ENCODE measurements at places on chromosomes 12 and 14.
A peak's percentile ranks its signal among the peaks of the same experiment; 100 is the strongest.

DNA sequence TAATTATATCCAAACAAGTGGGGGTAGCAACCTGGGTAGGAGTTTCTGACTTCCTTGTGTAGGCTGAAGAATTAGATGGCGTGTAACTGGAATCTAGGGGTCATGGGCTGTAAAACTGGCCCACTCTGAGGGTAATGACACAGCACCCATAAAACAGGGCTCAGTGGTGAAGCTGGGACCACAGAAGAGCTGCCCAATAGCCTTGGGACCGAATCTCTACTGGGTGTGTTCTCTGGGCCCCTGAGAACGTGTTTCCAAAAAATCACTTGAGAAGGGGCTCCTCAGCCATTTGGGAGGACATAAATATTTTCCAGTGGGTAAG, 3.7 kb downstream of the RNASE8 start:
- ATAC-seq = no peak

DNA sequence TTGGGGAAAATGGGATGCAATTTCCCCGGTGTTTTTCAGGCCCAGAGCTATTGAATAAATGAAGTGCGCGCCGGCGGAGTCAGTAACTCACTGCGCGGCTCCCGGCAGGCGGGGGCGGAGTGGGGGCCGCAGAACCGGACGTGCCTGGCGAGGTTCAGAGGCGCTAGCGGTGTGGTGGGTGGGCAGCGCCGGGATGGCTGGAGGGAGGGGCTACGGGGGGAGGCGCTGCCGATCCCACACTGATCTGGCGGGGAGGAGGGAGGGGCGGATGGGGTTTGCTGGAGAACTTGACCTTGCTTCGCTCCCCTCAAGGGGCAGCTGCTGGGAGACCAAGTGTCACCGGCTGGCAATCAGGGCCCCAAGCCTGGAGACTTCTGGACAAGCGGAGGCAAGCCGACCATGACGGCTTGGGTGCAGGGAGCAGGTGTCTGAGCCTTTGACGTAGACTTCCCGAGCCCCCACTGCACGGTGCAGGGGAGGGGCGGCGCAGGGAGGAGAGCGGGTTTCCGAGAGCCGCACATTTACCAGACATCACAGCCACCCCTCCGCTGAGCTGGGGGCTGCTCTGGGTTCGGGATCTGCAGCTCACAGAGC, 174.1 kb upstream of the RTL1 start:
- ATAC-seq = no peak

- ATAC-seq = peak; percentile 74
Observed at GRCh38 chr12:113184098-113184899, 979 bp downstream of the DDX54 start.

- no peak for ATAC-seq
Observed at GRCh38 chr14:22311636-22312035, 277.4 kb downstream of the DAD1 start.

- no peak for ATAC-seq
Observed at GRCh38 chr14:22036541-22037239, 363.1 kb upstream of the OR4E1 start.

DNA sequence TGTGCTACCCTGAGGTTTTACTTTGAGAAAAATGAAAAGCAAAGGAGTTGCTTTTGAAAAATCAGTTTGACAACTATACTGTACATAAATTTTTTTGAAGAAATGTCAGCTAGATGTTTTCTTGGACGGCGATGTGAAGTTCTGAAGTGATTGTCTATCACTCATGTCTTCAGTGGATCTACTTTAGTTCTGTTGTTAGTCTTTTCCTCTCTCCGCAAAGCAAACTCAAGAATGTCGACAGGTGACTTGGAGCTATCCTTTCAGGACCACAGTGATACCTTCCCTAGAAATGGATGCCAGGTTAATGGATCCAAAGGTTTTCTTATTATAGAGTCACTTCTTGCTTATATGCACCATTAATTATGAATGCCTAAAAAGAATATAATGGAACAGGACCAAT, 1.2 kb downstream of the PTPRO start:
- ATAC-seq = no peak

GRCh38 chr14:74763803-74764531, 851 bp downstream of the YLPM1 start:
- ATAC-seq = no peak

DNA sequence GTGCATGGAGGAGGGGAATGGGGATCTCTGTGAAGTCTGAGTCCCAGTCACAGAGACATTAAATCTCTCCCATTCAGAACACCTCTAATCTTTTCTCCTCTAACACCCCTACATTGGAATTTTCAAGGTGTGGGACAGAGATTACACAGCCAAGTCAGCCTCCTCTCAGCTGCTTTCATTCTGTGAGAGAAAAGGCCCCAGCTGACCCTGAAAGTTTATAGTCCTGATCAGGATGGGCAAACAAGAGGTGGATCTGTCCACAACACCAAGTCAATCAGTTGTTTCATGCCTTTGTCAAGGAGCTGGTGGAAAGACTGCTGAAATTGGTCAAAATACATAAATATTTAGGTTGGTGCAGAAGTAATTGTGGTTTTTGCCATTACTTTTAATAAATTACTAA, 218.9 kb downstream of the SEC23A start:
- no peak for ATAC-seq

GRCh38 chr12:53265783-53266182, 2.3 kb upstream of the ESPL1 start:
- no peak for ATAC-seq

- ATAC-seq = no peak
Observed at GRCh38 chr12:19171731-19172130, 42.2 kb downstream of the PLEKHA5 start.

- ATAC-seq = peak; percentile 9
Observed at GRCh38 chr12:96401076-96401871, 1.0 kb upstream of the CDK17 start.

- ATAC-seq = no peak
Observed at GRCh38 chr12:93911396-93911795, 234.2 kb downstream of the CRADD start.

DNA sequence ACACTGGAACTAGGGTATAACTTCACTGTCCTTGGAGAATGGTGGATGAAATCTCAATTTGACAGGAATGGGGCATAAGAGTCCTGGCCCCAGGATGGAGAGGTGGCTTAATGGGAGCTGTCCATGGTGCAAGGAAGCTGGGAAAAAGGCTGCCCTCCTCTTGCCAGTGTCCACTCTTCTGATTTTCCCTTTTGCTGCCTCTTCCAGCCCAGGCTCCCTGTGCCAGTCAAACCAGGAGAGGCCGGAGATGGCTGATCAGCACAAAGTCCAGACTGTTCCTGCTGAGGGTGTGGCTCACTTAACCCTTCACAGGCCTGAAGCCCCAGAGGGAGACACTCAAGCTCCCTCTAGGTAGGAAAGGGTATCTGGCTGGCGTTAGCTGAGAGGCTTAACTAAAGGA, at the start of gene MYO1A:
Gene MYO1A (minus strand): TSS at position 240 of the 400 bp plus-strand sequence. CDS start 1,806 bp downstream, outside the sequence.
- no peak for ATAC-seq

DNA sequence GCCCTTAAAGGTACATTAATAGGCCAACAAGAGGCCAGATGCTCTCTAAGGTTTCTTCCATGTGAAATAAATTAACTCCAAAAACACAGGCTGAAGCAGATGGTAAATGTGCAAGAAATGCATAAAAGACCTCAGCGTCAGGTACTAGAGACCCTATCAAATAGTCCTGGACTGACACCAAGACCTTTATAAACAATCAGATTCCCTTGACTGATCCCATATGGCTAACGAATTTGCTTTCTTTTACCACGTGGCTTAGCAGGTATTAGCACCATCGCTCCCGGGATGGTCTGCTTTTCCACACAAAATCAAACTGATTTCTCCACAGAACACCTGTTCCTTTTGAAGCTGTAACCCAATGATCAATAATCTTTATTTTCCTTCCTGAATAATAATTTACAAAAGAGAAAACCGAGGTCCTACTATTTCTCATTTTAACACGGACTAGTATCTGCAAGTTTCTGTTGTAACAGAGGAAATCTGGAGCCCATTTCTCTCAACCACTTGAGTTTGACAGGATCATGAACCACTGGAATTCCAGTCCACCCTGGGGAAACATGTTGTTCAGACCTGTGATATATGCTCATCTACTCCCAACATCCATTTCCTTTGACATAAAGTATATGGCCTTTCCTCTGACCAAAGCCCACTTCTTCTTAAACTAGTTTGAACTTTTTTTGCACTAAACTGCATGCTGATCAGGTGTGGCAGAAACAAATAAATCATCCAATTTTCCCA, 48.2 kb upstream of the DAAM1 start:
- no peak for ATAC-seq

DNA sequence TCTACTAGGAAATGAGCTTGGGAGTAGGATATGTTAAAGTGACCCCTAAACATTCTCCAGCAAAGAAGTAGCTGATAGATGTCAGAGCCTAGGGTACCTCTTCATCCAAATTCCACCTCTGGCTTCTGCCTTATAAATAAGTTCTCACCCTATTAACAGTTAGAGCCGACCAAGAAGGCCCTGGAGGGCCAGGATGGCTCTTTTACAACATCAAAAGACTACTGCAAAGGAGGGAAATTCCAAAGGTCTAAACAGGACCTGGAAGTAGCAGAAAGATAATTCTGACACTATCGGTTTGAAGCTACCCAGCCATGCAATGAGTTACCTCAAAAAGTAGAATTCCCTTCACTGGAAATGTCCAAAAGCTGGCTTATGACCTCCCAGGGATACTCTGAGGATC, 90.0 kb downstream of the PPM1H start:
- no peak for ATAC-seq

DNA sequence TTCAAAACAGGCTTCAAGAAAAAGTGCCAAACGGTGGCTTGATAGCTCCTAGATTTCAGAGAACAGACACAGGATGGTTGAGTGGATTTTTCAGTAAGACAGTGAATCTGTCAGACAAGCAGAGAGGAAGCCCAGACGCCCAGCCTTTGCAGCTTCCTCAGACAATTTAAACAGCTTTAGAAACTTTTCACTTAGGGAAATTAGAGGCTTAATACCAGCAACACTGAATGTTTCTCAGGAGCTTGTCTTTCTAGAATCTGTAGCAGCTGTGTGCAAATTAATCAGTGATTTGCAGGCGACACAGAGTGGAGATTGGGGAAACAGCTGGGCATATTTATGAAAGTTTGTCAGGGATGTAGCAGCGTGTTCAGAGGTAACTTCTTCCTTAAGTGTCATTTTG, 362.1 kb downstream of the GALC start:
- ATAC-seq = no peak

GRCh38 chr12:84875241-84875640, 37.4 kb downstream of the SLC6A15 start:
- no peak for ATAC-seq

DNA sequence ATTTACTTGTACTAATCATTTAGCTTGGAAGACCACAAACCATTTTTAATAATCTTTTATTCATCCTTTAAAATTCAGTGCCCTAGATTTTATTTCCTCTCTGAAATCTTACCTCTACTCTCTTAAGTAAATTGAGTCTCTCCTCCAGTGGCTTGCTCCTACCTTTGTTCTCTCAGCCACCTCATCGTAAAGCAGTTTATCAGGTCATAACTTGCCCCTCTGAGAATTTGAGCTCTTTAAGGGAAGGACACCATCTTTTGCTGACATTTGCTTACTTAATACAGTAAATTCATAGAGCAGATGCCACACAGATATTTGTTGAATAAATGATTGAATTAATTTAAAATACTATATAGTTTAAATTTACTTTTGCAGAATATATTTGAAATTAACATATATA, 794.3 kb downstream of the C12orf50 start:
- no peak for ATAC-seq

DNA sequence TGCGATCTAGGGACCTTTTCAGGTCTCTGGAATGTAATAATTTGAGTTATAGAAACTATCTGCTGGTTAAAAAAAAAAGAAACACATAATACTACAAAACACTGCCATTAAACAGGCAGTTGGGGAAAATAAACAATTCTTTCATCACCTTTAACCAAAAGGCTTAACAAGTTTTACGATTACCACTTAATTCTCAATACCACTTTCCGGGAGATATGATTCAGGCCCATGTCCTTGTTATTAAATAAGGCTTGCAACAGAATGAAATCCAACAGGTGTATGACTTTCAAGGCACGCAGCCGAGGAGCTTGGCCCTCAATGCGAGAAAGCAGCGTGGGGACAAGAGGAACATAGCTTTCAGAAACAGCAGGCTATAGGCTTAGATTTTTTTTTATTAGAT, 5.6 kb upstream of the GLRX5 start:
- ATAC-seq = no peak

DNA sequence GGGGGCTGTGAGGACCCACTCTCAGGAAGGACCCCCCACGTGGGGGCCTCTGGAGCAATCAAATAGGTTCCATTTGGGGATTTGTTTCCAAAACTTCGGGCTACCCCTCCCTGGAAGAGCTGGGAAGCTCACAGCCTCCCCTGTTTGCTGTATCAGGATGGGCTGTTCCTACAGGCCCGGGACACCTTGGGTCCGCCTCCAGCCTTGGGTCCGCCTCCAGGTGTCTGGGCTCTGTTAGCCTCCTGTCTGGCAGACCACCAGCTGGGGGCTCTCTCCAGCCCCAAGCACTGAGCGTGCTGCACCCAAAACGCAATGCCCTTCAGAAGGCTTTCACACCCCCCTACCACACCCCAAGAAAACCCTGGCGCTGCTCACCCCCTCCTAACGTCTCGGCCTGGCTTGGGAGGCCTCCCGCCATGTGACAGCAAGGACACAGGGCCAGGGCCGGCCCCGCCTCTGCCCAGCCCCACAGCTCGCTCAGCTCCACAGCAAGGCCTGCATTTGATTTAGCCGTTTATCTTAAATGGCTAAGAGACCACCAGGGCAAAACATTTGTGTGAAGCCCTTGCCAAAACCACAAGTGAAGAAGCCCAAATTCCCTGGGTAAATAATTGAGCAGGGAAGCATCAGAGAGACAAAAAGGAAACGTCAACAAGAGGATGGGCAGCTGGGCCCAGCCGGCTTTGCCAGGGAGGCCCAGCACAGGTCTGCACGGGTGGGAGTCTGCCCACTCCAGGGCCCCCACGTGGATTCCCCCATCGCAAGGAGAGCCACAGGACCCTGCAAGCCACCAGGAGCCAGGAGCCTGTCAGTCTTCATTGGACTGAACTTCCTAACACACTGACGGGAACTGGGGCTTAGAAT, 39.9 kb downstream of the BCL11B start:
- no peak for ATAC-seq

GRCh38 chr12:4153343-4153892, 120.1 kb upstream of the CCND2 start:
- peak; percentile 74 for ATAC-seq

GRCh38 chr12:49881415-49882247, 22.1 kb downstream of the FAIM2 start:
- ATAC-seq = no peak

- no peak for ATAC-seq
Observed at GRCh38 chr14:70801836-70802235, 7.5 kb downstream of the MAP3K9 start.

GRCh38 chr12:11178250-11178649, 7.3 kb downstream of the SMIM10L1 start:
- no peak for ATAC-seq

- ATAC-seq = no peak
Observed at GRCh38 chr14:28773861-28774691, 7.5 kb downstream of the FOXG1 start.

DNA sequence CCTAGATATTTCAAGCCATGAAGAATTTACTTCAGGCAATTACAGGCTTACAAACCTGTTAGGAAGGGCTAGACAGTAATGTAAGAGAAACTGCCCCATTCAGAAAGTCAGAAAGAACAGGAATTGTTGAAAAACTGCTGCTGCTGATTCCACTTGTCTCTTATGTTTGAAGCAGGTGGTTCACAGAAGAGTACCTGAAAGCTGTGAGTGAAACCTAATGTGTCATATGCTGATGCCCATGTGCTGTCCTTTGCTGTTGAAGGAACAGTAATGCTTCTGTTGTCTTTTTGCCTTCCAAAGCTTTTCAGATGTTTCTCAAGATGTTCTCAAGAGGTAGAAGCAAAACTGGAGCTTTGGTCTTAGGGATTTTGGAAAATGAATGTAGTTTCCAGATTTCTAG, 39.0 kb downstream of the MNAT1 start:
- ATAC-seq = no peak

All from activated CD4-positive, CD25-positive, alpha-beta regulatory T cell treated with anti-CD3 and anti-CD28 coated beads, Interleukin-2, amount 50 U/mL, for 24 hours (primary cell).